CD4-positive, alpha-beta memory T cell (primary cell): ENCODE measurements at places on chromosomes 1 and 21. TPM values are rescaled to one million over a fixed set of nuclear protein-coding genes. Genes with fewer than 3 reads are reported as not detected.

GRCh38 chr1:63319046-63320021, 3.0 kb upstream of the FOXD3 start:
- no peak overlapping the region for H3K4me3 ChIP-seq
- H3K27me3 ChIP-seq = peaks cover 65% of the 10 kb centered on the region
- H3K4me1 ChIP-seq = peaks cover 25% of the 10 kb centered on the region
- DNase-seq = no peak

DNA sequence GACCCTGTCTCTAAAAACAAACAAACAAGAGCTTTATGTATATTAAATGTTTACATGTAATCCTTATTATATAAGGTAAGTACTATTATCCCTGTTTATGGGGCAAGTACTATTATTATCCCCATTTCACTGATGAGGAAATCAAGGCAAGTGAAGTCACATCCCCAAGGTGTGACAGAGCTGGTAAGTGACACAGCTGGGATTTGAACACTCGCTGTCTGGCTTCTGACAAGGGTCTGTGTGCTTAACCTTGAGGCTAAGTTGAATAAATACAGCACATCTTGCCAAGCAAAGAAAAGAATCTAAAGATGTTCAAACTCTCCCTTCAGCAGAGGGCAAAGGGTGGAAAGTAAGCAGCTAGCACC, 167.9 kb upstream of the IRF2BP2 start:
- peaks cover 31% of the 10 kb centered on the region for H3K27me3 ChIP-seq
- DNase-seq = no peak
- no peak overlapping the region for H3K4me3 ChIP-seq
- H3K27ac ChIP-seq = no peak overlapping the region
- H3K36me3 ChIP-seq = no peaks in the 10 kb centered on the region
- H3K4me1 ChIP-seq = peaks cover 10% of the 10 kb centered on the region

GRCh38 chr1:202203238-202204039, 9.8 kb downstream of the LGR6 start:
- no peaks in the 10 kb centered on the region for H3K36me3 ChIP-seq
- DNase-seq = no peak
- H3K4me3 ChIP-seq = no peak overlapping the region
- H3K27ac ChIP-seq = no peak overlapping the region

- peak overlapping the region; percentile 92 for H3K27ac ChIP-seq
- no peak overlapping the region for H3K4me3 ChIP-seq
- no peaks in the 10 kb centered on the region for H3K27me3 ChIP-seq
- no peaks in the 10 kb centered on the region for H3K36me3 ChIP-seq
- DNase-seq = no peak
Observed at GRCh38 chr1:13703128-13703513, 3.1 kb downstream of the PRDM2 start.

AIM2 gene
- 7.8 TPM for total RNA-seq

DNA sequence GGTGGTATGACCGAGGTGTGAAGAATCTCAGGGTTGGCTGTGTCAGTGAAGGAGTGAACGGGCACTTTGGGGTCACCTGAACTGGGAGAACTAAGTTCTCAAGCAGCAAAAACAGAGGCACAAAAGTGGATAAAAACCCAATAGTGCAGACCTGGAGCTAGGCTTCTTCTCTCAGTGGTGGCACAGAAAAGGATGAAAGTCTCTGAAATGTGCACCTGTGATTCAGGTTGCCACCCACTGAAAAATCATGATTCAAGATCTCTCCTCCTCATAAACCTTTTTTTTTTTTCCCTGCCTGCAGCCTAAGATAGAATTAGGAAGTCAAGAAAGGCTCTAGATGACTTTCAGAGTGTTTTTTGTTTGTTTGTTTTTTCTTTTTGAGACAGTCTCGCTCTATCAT, 304.8 kb downstream of the KIF26B start:
- no peaks in the 10 kb centered on the region for H3K36me3 ChIP-seq
- no peak overlapping the region for H3K27ac ChIP-seq
- H3K4me3 ChIP-seq = no peak overlapping the region
- no peak for DNase-seq

DNA sequence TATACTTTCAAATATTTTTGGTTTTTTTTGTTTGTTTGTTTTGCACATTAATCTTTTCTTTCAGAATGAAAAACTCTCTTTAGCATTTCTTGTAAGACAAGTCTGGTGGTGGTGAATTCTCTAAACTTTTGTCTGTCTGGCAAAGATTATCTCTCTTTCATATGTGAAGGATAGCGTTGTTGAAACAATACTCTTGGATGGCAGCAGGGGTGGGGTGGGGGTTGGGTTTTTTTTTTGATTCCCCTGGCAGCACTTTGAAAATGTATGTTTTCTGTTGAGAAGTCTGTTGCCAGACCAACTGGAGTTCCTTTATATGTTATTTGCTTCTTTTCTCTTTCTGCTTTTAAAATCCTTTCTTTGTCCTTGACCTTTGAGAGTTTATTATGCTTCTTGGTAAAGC, 160.2 kb downstream of the VAV3 start:
- H3K27ac ChIP-seq = no peak overlapping the region
- no peak for DNase-seq
- H3K4me1 ChIP-seq = peaks cover 24% of the 10 kb centered on the region
- H3K4me3 ChIP-seq = no peak overlapping the region
- no peaks in the 10 kb centered on the region for H3K27me3 ChIP-seq

DNA sequence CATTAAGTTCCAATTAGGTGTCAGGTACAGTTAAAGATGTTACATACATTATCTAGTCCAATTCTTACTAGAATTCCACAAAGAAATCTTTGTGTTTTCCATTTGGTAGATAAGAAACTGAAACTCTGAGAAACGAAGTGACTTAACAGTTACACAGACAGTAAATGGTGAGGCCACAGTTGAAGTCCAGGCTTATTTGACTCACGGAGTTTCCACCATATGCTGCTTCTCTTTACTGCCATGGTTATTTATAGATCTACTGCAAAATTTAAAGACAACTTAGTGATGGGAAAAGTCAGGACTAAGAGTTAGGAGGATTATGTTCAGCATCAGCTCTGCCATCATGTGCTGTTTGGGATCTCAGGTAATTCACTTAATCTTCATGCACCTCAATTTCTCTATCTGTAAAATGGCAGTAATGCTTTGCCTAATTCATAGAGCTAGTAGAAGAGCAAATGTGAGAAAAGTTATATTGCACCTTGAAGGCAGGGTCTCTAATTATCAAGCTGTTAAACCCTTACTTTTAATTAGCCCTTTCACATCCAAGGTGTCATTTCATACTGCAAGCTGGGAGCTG, 26.2 kb upstream of the SAMSN1 start:
- no peaks in the 10 kb centered on the region for H3K4me1 ChIP-seq
- DNase-seq = no peak
- no peak overlapping the region for H3K27ac ChIP-seq

GRCh38 chr1:78668427-78668826, 18.8 kb downstream of the IFI44 start:
- DNase-seq = no peak
- H3K27ac ChIP-seq = no peak overlapping the region
- H3K27me3 ChIP-seq = no peaks in the 10 kb centered on the region
- peaks cover 2% of the 10 kb centered on the region for H3K36me3 ChIP-seq
- H3K4me1 ChIP-seq = no peaks in the 10 kb centered on the region
- H3K4me3 ChIP-seq = no peak overlapping the region

GRCh38 chr1:24857507-24858133, 72.5 kb downstream of the RUNX3 start:
- no peaks in the 10 kb centered on the region for H3K36me3 ChIP-seq
- no peak overlapping the region for H3K27ac ChIP-seq
- H3K4me3 ChIP-seq = no peak overlapping the region
- DNase-seq = no peak
- H3K4me1 ChIP-seq = no peaks in the 10 kb centered on the region

FABP3 gene
- not detected for total RNA-seq

- no peak overlapping the region for H3K27ac ChIP-seq
- no peak for DNase-seq
- no peaks in the 10 kb centered on the region for H3K4me1 ChIP-seq
- H3K4me3 ChIP-seq = no peak overlapping the region
Observed at GRCh38 chr1:56416495-56416894, 162.9 kb downstream of the PLPP3 start.

DNA sequence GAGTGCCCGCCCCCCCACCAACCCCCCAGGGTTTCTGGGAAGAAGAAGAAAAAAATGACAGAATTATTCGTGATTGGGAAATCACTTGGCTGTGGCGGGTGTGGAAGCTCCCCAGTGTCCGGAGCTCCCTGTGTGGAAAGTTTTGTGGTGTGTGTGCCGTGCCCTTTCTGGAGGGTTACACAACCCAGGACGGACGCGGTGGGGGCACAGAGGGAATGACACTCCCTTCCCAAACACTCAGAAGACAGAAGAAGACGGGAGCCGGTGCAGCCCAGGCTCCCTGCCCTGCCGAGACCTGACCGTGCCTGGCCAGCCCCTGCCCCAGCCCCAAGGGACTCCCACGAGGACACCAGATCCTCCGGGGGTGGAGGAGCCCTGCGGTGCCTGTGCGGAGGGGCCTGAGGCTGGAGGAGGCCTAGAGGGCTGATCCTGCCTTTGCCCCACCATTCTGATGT, 33.0 kb upstream of the ADARB1 start:
- H3K4me1 ChIP-seq = no peaks in the 10 kb centered on the region
- no peak overlapping the region for H3K27ac ChIP-seq
- H3K36me3 ChIP-seq = no peaks in the 10 kb centered on the region
- no peak for DNase-seq

DNA sequence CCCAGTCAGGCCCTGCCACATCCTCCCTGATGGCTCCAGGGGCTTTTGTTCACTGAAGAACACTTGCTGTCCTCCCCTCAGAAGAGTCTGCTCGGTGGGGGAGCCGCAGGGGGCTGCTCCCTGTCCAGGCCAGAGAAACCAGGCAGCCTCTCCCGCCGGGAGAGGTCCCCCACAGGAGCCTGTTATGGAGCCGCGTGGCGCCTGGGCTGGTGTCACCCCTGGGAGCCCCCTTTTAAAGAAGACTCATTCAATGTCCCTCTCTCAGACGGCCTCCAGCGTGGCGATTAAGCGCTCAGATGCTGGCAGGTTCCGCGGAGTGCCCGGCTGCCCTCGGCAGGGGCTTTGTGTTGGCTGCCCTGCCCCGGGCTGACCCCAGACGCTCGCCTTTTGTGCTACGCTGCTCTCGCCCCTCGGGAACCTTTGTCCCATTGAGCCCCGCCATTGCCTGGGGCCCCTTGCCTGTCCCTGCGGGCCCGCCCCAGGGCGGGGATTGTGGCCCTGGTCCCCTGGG, 43.1 kb downstream of the SKI start:
- H3K4me1 ChIP-seq = peaks cover 97% of the 10 kb centered on the region
- no peaks in the 10 kb centered on the region for H3K27me3 ChIP-seq
- no peaks in the 10 kb centered on the region for H3K36me3 ChIP-seq
- DNase-seq = no peak
- H3K27ac ChIP-seq = no peak overlapping the region

DNM3 gene
- 2.0 TPM for total RNA-seq

GRCh38 chr1:25117233-25117823, 115.0 kb downstream of the SYF2 start:
- peaks cover 9% of the 10 kb centered on the region for H3K4me1 ChIP-seq
- H3K36me3 ChIP-seq = no peaks in the 10 kb centered on the region
- H3K27ac ChIP-seq = no peak overlapping the region
- H3K4me3 ChIP-seq = no peak overlapping the region
- no peak for DNase-seq
- no peaks in the 10 kb centered on the region for H3K27me3 ChIP-seq

DNA sequence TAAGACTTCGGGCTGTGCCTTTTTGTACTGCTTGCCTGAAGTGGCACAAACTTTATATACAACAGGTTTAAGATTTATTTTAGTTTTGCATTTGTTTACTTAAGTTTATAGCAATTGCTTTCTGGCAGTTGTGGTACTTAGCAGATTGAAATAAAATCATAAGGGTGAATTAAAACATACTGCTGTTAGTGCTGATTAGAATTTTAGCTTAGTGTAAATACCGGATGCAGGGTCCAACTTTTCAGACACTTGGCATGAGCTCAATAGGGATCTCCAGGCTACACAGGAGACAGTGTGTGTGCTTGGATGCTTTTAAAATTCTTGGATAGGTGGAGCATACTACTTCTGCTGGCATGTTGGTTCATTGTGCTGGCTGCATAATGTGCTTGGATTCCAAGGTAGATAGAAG, 159.6 kb downstream of the NFIA start:
- H3K4me1 ChIP-seq = no peaks in the 10 kb centered on the region
- H3K27me3 ChIP-seq = no peaks in the 10 kb centered on the region
- no peaks in the 10 kb centered on the region for H3K36me3 ChIP-seq
- no peak overlapping the region for H3K27ac ChIP-seq
- no peak for DNase-seq
- H3K4me3 ChIP-seq = no peak overlapping the region

IRF6 gene
- 0.15 TPM for total RNA-seq

- H3K36me3 ChIP-seq = no peaks in the 10 kb centered on the region
- no peak overlapping the region for H3K4me3 ChIP-seq
- DNase-seq = no peak
Observed at GRCh38 chr1:40519517-40519916, 10.9 kb downstream of the EXO5 start.

S100A7 gene
- total RNA-seq = not detected

- no peak overlapping the region for H3K27ac ChIP-seq
- no peaks in the 10 kb centered on the region for H3K27me3 ChIP-seq
- H3K36me3 ChIP-seq = no peaks in the 10 kb centered on the region
Observed at GRCh38 chr1:87927391-87928280, 599.0 kb downstream of the LMO4 start.

DNA sequence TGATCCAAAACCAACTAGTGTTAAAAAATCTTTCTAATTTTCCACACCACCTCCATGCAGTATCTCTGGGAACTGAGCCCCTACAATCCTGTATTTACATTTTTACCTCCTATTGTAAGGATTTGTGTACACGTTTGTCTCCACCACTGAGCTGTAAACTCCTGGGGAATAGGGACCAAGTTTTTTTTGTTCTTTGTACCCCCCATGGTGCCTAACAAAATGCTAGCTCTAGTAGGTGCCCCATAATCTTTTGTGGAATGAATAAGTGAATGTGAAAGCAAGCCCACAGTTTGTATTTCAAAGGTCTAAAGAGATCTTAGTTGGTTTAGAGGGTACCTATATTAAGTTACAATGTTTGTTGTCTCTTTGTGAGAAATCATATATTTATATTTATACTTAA, 879 bp upstream of the WLS start:
- no peak overlapping the region for H3K4me3 ChIP-seq
- no peak overlapping the region for H3K27ac ChIP-seq
- no peaks in the 10 kb centered on the region for H3K4me1 ChIP-seq

DNA sequence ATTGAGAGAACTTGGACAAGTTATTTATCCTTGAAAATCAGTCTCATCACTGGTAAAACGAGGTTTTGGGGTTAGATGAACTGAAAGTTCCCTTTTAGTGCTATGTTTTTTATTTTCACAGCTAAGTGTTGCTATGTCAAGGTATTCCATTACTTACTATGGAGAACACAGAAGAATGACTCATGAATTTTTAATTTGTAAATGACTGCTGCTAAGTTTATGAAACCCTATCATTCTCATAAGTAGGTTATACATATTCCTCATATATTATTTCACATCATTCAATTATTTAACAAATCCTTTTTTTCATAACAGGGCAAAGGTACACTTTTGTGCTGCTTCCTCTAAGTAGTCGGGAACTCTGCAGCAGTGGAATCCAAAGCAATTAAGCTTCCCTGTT, 52.2 kb upstream of the ATP1A1 start:
- DNase-seq = no peak
- no peak overlapping the region for H3K4me3 ChIP-seq
- peak overlapping the region; percentile 20 for H3K27ac ChIP-seq
- peaks cover 53% of the 10 kb centered on the region for H3K4me1 ChIP-seq

- no peak overlapping the region for H3K4me3 ChIP-seq
- H3K27ac ChIP-seq = no peak overlapping the region
- DNase-seq = no peak
- H3K36me3 ChIP-seq = no peaks in the 10 kb centered on the region
- H3K27me3 ChIP-seq = no peaks in the 10 kb centered on the region
- no peaks in the 10 kb centered on the region for H3K4me1 ChIP-seq
Observed at GRCh38 chr1:210908791-210909190, 225.2 kb downstream of the KCNH1 start.

NES gene
- total RNA-seq = not detected
